ENCODE measurements at places on chromosomes 3 and 15.

- no peak for DNase-seq
Measured at GRCh38 chr15:94395640-94396039, 164.3 kb downstream of the MCTP2 start.

- peak; percentile 9 for DNase-seq
Measured at GRCh38 chr3:56347219-56347871, 120.9 kb downstream of the ERC2 start.

GRCh38 chr3:138119423-138119766, 4.0 kb upstream of the DZIP1L start:
- no peak for DNase-seq

GRCh38 chr3:102577082-102577789, 142.4 kb downstream of the ZPLD1 start:
- DNase-seq, result no peak

- DNase-seq, result no peak
Measured at GRCh38 chr3:118775021-118775420, 259.6 kb downstream of the IGSF11 start.

- peak; percentile 56 for DNase-seq
Measured at GRCh38 chr15:70466895-70467529, 296.3 kb downstream of the UACA start.

GRCh38 chr3:32743934-32744333, 58.9 kb downstream of the CNOT10 start:
- DNase-seq, result no peak

DNA sequence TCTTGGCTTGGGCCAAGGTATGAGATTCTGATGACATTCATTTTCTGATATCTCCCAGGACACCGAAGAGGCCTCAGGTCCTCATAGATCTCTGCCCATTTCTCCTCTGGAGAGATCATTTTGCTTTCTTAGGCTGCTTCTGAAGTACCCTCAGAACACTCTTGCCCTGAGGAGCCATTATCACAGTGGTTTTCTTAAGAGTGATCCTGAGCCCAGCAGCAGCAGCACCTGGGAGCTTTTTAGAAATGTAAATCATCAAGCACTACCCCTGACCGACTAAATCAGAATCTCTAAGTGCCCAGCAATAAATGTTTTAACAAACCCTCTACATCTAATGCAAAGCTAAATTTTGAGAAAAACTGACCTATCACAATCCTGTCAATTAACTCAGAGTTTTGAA, 40.6 kb upstream of the SLC9A9 start:
- no peak for DNase-seq

GRCh38 chr3:51777985-51778384, 1.1 kb downstream of the IQCF6 start:
- no peak for DNase-seq

- no peak for DNase-seq
Measured at GRCh38 chr3:58698246-58698645, 31.7 kb upstream of the FAM3D start.

DNA sequence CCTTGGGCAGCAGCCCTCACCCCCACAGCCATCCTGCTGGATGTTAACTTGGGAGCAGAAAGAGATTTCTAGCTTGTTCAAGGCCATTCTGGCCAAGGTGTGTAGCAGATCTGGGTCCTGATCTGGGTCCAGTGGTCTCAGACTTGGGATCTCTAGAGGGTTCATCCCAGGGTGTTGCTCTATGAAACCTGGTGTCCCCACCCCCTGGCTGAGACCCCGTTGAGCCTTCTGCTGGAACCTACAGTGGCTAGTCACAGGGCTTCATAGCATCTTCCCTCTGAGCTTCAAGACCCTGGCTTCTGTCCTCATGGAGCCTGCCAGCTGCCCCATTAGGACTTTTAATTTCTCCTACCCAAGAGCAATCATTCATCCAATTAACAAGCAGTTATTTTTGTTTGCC, 64.3 kb downstream of the EPHB1 start:
- no peak for DNase-seq

- no peak for DNase-seq
Measured at GRCh38 chr15:82018201-82018600, 27.6 kb downstream of the MEX3B start.

DNA sequence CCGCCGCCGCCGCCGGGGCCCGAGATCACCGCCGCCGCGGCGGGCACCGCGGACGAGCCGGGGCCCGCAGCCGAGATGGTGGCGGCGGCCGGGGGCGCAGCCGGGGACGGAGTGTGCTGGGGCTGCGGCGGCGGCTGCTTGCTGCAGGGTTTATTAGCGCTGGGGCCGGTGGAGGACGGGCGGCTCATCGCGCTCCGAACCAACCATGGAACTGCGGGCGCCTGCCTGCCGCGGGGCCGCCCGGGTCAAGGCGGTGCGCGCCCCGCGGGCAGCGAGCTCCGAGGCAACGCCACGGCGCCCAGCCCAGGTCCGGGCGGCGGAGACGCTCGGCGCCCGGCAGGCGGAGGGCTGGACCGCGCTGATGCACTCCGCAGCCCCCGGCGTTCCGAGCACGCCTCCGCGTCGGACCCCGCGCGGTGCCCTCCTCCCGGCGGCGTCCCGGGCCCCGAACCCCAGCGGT, 277 bp downstream of the SIAH2 start:
- DNase-seq, result no peak

DNA sequence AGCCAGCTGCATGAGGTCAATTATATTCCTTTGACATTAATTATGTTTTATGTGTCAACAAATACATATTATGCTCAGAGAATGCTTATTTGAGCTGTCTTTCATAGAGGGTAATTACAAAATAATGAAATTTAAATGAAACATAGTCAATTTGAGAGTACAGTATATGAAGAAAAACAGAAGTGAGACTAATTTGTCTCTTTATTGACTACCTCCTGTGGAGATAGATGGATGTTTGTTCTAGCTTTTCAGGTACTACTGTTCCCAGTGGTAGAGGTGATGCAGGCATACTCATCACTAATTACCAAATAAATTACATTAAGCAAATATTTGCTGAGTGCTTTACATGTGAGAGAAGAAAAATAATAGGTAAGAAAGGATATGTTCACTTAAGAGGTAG, 1129.6 kb downstream of the OTOL1 start:
- DNase-seq, result no peak

GRCh38 chr3:140244893-140245292, 309.9 kb downstream of the CLSTN2 start:
- DNase-seq, result no peak

DNA sequence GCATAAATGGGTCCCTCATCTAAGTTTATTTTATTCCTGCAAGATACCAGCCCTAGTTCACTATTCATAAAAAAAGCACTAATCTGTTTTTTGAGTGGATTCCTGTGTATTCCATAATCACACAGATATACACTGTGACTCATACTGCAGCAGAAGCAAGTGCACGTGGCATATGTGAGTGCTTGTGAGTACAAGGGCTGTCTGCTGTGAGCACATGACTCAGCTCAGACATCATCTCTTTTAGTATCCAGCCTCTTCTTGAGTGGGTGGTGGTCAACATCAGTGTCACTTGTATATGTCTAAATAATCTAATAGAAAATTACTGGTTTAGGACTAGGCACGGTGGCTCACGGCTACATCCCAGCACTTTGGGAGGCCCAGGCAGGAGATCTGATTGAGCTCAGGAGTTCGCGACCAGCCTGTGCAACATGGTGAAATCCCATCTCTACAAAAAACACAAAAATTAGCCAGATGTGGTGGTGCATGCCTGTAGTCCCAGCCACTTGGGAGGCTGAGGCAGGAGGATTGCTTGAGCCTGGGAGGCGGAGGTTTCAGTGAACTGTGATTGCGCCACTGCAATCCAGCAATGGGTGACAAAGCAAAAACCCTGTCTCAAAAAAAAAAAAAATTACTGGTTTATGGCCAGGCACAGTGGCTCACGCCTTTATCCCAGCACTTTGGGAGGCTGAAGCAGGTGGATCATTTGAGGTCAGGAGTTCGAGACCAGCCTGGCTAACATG, 49.8 kb downstream of the NIPA2 start:
- peak; percentile 86 for DNase-seq

DNA sequence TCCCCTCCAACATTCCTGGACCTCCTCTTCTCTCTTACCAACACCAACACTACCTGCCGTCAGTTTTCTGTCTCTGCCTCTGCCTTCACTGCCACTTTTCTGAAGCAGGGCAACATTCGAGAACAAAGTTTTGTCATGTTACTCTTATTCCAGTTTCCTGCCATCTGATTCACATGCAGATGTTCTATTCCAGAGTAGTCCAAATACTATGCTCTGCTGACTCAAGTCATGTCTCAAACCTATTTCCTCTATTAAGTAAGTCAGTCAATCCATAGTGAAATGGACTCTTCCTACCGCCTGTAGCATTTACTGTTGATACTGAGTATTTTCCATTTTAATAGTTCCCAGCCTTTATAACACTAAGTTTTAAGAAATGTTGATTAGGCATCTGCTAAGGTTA, 43.4 kb downstream of the ESYT3 start:
- peak; percentile 21 for DNase-seq

DNA sequence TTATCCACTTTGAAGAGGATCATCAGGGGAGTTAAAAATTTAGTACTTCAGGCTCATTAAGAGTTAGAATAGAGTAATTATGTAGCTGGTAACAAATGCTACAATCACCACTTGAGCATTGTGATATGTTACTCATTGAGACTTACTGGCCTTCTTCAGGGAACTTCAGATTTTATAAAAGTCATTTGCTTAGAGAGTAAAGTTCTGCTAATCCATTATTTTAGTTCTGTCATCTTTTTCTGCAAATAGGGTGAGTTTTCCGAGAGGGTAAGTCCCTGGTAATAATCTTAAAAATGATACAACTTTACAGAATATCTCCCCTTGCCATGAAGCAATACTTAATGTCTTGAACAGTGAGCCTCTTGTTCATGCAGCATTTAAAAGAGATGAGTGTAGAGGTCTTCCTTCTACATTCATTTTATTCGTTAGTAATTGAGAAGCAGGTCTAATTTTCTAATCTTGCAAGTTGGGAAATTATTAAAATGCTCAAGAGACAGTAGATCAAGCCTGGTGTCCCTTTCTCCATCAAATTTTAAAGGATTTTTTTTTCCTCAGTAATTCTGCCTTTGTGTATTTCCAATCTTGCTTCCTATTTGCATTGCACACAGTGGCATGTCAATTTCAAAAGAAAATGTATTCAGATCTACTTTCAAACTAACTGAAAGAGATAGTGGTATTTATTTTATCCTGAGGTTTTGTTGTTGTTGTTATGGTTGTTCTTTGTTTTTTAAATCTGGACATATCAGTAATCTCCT, 52.6 kb downstream of the MBNL1 start:
- no peak for DNase-seq

- no peak for DNase-seq
Measured at GRCh38 chr3:161454615-161455014, 42.0 kb upstream of the OTOL1 start.

GRCh38 chr15:81859737-81860516, 185.9 kb downstream of the MEX3B start:
- DNase-seq, result no peak

- DNase-seq, result peak; percentile 26
Measured at GRCh38 chr3:139388821-139389551, 461 bp downstream of the COPB2 start.

DNA sequence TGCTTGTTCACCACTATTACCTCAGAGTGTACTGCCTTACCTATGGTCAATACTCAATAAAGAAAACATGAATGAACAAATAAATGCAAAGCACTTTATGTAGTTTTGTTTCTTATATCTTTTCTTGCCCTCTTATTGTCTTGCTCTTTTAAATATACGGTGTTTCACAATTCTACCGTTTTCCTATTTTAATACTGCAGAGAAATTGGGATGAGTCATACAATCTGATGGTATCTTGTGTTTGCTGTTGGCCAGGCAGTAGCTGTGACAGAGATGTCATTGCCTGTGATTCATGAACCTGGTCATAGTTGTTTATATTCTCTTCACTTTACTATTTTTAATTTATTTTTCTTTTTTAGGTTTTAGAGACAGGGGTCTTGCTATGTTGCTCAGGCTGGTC, 48.3 kb downstream of the SERP1 start:
- DNase-seq, result peak; percentile 54

DNA sequence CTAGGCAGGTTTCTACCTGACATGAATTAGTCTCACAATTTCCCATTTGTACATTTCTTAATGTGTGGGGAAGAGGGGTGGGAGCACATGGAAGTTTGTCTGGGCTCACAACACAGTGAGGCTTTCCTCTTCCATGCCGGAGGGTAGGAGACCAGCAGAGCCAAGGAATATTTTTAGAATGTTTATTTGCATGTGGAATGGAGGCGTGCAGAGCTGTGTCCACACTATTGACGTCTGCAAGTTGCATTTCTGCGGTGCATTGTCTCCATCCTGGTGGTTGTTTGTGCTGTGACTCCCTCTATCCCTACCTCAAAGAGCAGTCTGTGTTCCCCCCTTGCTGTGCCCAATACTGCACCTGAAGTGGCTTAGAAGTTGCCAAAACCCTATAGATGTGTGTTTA, 103.1 kb upstream of the LRTM1 start:
- no peak for DNase-seq

- no peak for DNase-seq
Measured at GRCh38 chr15:96422125-96422524, 91.6 kb downstream of the NR2F2 start.

DNA sequence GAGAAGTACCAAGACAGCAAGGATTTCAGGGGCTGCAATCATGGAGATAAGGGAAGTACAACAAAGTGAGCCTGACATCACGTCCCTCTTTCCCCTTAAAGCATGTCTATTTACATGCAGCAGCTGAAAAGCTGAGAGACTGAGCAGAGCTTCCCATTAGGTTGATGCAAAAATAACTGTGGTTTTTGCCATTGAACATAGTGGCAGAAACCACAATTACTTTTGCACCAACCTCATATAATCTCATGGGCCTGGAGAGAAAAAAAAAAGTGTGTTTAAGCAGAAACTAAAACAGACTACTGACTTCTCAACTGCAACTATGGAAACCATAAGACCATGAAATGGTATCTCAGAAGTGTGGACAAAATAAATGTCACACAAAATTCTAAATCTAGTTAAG, 48.3 kb downstream of the CCDC12 start:
- no peak for DNase-seq

GRCh38 chr3:71587958-71588357, 4.4 kb upstream of the FOXP1 start:
- DNase-seq, result no peak

DNA sequence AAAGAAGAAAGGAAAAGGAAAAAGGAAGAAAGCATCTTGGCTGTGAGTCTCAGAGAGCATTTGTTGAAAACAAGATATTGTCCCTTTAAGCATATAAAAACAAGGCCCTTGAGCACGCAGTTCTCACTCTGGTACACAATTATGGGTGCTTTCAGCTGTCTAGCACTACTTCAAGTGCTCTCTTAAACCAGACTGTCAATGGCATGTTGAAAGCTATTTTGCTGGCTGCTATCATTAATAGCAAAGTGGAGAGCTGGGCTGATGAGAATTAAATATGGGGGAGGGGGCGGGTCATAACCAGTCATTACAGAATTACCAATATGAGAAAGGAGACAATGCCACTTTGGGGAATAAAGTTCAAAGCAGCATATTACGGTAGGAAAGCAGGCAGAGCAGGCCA, 9.3 kb downstream of the TLE3 start:
- DNase-seq, result no peak

- no peak for DNase-seq
Measured at GRCh38 chr3:42569593-42570142, 12.1 kb downstream of the SEC22C start.

GRCh38 chr3:196003611-196004010, 78.3 kb downstream of the TFRC start:
- DNase-seq, result no peak

GRCh38 chr3:134276086-134276485, 25.4 kb upstream of the RYK start:
- no peak for DNase-seq

- no peak for DNase-seq
Measured at GRCh38 chr3:5059782-5060181, 62.3 kb upstream of the ARL8B start.

All from RKO (cell line).